ENCODE measurements at places on chromosomes 4 and X.

- DNase-seq = no peak
Measured at GRCh38 chrX:106608016-106608415, 3.8 kb upstream of the RADX start.

DNA sequence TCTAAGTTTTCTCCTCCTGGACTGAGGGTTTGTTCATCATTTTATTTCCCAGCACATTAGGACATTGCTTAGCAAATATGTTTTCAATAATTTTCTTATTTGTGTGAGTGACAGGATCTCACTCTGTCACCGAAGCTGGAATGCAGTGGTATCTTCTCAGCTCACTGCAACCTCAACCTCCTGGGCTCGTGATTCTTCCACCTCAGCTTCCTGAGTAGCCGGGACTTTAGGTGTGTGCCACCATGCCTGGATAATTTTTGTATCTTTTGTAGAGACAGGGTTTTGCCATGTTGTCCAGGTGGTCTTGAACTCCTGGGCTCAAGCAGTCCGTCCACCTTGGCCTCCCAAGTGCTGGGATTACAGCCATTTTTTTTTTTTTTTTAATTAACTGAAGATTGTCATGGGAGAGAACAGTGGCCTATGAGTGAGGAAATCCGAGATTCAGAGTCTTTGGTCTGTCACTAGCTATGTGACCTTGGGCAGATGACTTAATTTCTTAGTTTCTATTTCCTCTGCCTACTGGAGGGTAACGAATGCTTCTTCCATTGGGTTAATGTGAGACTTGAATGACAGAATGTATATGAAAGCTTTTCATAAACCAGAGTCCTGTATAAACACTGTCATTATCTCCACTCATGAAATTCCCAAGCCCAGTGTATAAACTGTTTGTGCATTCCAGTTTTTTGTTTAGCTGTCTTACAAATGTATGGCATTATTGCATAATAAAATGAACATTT lies 23.9 kb downstream of the MOB1B start:
- DNase-seq = no peak

- DNase-seq = peak; percentile 19
Measured at GRCh38 chr4:99885063-99885664, 9.1 kb downstream of the LAMTOR3 start.

- DNase-seq = no peak
Measured at GRCh38 chrX:134925551-134925950, 65.2 kb upstream of the SMIM10 start.

DNA sequence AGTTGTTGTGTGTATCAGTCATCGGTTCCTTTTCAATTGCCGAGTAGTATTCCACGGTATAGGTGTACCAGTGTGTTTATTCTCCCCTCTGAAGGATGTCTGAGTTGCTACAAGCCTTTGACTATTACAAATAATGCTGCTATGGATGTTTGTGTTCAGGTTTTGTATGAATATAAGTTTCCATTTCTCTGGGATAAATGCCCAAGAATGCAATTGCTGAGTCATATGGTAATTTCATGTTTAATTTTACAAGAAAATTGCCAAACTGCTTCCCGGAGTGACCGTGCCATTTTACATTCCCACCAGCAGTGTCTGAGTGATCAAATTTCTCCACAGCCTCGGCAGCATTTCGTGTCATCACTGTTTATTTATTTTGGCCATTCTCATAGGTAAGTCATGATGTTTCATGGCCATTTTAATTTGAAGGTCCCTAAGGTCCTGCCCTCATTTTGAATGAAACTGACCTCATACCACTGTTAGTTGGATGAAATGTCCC lies 73.9 kb downstream of the IRF2 start:
- peak; percentile 33 for DNase-seq

DNA sequence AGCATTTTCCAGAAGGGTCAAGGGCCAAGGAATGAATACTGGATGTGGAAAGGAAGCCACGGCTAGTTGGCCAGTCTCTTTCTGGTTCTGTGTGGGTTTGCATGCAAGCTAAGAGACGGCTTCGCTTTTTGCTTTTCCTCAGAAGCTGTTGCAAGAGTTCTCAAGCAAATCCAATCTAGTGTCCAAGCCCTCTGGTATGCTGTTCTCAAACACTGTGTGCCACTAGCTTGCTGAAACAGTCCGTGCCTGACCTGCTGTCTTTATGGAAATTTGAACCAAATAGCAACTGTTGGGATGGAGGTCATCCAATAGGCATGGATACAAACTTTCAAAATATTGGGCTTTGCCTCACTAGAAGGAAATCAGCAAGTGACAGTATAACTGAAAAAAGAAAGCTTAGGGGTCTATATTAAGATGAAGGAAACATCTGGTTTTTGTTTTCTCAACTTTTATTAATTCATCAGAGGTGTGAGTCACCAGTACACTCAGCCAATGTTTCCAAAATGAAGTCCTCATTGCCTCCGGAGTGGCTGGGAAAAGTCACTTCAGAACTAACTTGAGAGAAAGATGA lies 70.5 kb downstream of the SLC9A6 start:
- DNase-seq = no peak

DNA sequence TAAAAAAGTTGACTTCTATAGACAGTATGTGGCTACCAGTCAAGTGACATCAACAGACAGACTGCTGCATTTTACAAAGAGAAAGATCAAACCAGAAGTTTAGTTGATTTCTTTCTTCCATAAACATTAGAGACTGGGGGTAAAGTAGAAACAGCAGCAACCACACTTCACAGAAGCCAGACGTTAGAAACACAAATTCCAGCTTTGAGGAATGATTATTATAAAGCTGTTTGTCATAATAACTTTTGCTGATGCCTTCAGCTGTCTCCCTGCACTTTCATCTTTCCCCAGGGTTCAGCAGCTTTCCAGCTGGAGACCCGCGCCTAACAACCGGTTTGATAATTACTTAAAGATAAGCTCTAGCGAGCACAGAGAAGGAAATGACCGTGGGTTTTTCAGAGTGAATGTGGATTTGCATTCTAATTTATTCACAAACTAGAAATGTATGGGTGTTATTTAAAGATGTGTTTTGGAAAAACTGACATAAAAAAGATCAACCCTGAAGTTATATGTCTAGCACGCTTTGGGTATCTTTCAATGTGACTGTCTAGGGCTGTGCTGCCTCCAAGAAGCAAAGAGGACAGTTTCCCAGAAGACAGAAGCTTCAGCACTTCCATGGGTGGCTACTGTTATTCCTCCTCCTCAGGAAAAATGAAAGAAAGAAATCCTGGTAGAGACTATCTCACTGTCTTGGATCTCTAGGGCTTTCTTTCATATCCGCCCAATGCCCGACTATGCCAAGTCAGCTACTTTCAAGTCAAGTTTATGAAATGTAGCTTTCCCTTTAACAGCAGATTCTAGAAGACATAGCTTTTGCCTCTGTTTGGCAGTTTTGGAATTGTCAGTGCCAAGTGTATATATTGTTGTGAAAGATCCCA lies 15.0 kb upstream of the ENAM start:
- DNase-seq = no peak

DNA sequence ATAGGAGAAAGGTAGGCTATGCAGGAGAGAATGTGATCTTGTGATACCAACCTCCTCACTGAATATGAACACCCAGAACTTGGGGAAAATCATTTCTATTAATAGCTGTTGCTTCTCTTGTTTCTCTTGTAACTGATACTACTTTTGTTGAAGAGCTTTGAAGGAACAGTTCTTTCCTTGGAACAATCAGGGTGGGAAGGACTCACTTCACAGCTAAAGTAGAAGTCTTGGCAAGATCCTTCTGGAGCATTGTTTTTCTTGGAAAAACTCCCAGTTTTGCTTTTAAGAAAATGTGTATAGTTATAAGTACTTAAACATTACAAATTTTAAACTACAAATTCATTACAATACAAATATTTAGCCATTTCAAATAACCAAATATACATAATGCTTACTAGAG lies 19.1 kb upstream of the XK start:
- no peak for DNase-seq
